Substantia nigra (tissue), 51 donors: ENCODE measurements at places on chromosomes 2 and 18.

DNA sequence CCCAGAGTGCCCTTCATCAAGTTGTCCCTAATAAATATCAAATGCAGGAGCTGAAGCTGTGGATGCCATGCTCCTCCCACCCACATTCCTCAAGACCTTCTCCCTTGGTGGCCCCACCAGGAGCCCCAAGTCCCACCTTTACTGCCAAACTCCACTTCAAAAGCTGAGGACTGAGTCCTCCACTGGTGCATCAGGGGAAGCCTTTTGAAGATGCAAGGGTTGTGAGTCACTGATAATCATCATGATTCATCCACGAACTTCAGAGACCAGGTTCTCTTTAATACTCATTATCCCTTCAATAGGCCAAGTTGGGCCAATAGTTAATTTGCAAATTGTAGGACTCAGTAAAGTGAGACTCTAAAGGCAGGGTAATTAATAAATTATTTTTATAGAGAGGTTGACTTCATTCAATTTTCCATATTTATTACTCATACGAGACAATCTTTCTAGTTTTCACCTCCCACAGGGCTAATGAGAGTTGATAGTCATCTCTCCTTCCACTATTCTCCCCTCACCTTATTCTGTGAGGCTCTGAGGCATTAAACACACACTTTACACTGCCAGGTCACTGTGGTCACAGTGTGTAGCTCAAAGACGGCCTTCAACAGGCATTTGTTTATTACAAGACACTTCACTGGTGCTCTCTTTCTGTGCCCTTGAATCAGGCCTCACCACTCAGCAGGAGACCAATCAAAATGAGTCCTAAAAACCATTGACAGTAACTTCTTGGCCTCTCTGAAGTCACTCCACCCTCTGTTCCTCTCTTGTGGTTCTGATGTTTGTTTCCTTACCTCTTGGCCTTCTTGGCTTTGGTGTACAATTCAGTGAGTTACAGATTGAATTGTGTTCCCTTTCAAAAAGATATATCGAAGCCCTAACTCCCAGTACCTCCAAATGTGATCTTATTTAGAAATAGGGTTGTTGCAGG lies 99.9 kb downstream of the TRIB2 start:
- DNase-seq: no peak

DNA sequence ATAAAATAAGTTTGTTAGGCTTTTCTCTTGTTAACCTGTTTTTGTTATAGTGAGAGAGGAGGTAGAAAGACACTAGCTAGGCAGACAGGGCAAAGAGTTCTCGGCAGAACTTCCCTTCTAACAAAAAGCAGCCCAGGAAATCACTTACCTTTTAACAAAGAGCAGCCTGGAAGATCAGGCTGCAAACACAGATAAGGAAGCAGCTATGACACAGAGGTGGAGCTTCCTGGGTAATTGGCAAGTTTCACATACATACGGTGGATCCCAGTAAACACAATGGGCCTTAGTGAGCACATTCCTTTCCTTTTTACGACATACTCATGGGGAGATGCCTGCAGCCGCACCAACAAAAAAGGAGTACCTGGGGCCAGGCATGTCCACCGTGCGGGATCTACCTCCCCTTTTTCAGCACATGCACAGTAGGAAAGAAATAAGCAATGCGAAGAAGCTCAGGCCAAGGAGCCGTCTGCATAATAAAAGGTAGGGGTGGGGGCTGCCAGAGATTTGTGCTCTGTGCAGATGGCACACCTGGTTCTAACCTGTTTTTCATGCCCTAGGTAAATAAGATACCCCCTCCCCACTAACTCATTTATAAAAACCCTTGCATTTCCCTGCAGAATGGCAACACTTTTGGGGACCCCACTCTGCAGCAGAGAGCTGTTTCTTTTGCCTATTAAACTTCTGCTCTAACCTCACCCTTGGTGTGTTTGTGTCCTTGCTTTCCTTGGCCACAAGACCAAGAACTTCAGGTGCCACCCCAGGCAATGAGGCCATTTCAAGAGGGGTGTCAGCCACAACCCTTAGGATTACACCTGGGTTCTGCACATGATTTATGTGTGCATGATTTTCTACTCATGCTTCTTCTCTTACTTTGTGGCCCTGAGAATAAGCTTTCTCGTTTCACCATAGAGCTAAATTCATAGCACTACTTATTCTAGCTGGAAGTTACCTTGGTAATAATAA lies 26.5 kb downstream of the MDH1 start:
- no peak for DNase-seq

DNA sequence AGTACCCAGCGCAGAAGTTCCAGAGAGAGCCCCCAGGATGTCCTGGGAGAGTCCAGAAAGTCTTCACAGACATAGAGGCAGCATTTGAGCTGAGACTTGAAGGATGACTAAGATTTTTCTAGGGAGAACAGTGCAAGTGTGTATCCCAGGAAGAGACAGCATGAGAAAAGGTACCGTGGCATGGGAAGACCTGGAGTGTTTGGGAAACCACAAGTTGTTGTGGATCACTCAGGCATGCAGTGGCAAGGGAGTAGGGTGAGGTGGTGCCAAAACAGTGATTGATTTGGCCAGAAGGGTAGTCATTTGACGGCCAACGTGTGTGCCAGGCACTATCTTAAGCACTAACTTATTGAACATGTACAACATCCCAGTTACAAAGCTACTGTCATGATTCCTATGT lies 24.5 kb upstream of the KCNK3 start:
- no peak for DNase-seq

GRCh38 chr18:23066504-23067039 lies 68.7 kb upstream of the CABLES1 start:
- no peak for DNase-seq

GRCh38 chr2:119429225-119429981 lies 2.3 kb upstream of the TMEM37 start:
- DNase-seq: no peak

- no peak for DNase-seq
These were observed 379.9 kb downstream of the LPIN1 start for GRCh38 chr2:12126318-12126717.

GRCh38 chr2:2890901-2891300 lies 486.7 kb downstream of the EIPR1 start:
- DNase-seq: no peak

GRCh38 chr2:2159336-2159735 lies 171.7 kb downstream of the MYT1L start:
- no peak for DNase-seq

DNA sequence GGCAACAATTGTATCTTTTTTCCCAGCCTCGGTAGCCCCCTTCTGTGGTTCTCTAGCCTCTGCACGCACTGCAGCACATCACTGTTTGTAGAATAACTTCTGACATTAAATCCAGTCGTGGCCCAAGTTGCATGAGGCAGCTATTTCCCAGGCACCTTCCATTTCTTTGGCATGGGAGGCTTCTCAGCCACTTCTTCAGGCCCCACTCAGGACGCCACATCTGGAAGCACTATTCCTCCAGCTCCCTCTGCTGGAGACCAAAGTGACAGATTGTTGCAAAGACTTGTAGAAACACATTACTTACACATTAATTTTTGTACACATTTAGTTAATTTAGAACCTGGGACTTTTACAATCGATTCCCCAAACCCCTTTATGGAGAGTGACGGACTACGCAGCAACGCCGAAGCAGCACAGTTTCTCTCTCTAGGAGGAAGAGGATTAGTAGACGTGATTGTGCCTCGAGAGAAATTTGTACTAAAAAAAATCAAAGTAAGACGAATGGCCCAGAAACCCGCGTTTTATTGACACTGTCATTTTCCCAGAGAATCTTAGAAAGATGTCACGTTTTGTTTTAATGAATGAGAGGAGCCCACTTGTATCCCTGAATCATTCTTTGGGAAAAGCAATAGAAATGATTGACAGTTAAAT lies 57.8 kb upstream of the RGPD5 start:
- peak; percentile 22 for DNase-seq

GRCh38 chr2:190136825-190137224 lies 74.3 kb upstream of the MSTN start:
- DNase-seq: no peak

DNA sequence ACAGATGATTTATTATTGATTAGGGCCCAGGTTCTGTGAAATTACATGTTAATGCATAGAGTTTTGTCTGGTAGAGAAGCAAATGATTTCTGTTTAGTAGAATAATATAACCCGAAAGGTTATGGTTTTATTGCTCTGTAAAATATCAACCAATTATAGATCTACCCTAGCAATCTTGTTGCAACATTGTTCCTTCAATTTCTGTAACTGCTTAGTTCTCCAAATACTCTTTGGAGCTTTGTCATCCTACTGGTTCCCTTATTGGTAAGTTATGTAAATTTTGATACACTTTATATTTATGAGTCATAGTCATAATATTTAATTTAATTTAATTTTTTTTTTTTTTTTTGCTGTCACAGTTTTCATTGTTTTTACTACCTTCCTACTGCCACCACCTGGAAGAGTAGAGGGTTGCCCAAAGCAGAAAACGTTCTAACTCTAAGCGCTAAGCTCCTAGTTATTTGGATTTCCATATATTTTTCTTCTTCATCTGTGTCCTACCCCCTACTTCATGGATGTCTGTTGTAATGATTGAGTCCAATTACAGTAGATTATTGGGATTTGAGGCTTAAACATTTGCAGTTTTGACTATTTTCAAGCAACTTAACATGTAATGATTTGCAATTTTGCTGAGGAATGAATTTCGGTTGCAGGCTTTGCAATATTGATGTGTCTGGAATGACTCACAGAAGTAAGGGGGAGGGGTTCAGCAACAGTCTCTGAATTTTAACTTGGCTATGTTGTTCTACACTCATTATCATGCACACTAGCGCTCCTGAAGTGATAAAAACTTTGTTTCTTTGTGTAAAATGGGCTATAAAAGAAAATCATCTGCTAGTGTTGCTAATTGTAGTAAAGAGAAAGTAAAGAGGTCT lies 51.1 kb downstream of the NABP1 start:
- no peak for DNase-seq

- no peak for DNase-seq
These were observed 181.3 kb downstream of the INSIG2 start for GRCh38 chr2:118269408-118270051.

DNA sequence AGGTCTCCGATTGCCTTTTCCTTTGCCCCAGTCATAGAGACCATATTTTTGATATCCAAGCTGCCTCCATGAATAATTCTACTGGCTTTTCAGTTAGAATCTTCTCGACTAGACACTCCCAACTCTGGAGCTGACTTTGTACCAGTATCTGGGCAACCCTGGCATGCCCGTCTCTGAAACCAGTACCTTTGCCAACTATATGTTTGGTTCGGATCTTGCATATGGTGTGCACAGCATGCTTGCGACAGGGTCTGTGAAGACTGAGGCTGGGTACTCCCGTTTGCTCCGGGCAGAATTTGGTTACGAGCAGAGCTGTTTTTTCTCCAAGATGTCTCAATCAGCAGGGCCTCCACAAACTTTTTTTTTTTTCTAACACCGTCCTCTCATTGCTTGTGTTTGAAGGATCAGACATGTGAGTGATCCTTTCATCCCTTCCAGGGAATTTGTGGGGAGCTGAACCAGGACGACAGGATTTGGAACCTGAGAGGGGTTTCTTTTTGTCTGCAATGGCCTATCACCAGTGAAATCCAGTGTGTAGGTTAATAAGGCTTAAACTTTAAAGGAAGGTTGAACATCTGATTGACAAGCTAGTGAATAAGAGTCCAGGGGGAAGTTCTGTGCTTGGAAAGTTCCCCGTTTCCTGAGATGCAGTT lies 322.3 kb downstream of the MYCN start:
- DNase-seq: no peak

DNA sequence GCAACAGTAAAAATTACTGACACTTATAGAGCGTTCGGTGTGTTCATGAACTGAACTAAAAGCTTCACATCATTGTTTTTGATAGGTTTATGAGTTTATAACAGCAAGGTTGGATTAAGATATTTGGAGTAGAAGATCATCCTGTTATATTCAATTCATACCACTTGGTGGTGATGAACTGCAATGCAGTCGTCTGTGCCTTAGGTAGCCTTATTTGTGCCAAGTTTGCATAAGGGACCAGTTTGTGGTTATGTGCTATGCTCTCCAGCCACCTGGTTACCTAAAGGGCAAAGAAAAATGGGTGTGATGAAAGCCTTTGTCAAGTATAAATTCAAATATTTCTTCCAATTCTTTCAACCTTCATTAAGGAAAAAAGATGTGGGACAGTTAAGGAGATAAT lies 150.9 kb upstream of the KCNH7 start:
- DNase-seq: no peak

- DNase-seq: no peak
These were observed 26.1 kb upstream of the SALL3 start for GRCh38 chr18:78953566-78953965.

DNA sequence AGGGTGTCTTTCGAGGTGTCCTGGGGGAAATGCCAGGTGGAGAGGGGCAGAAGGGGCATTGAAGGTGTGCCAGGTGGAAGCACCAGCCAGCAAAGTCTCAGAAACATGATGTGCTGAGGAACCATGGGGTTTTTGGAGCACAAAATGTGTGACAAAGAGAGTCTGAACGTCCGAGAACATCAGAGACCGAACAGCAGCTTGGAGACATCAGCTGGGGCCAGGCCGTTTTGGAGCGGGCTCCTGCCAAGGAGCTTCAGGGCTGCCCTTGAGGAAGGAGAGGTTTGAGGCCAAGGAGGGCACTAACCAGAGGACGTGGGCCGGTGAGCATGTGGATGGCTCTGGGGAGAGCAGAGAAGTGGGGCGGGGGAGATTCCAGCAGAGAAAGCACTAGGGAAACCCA lies 5.3 kb upstream of the MBP start:
- DNase-seq: no peak

GRCh38 chr2:165544897-165545296 lies 75.4 kb downstream of the CSRNP3 start:
- DNase-seq: no peak

GRCh38 chr2:32701806-32702205 lies 74.0 kb downstream of the TTC27 start:
- no peak for DNase-seq

DNA sequence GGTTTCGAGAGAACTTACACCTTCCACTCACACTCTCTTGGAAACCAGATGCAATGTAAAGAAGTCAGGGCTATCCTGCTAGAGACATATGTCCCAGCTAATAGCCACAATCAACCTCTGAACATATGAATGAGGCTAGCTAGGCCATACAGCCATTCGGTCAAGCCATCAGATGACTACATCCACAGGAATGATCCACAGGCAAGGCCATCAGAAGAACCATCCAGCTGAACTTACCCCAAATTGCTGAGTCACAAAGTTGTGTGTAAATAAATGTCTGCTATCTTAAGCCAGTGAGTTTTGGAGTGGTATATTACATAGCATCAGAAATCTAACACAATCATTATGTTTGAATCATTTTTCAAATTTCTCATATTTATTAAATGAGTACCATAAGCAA lies 5.2 kb upstream of the SPAST start:
- DNase-seq: no peak
